Upper lobe of left lung (tissue), 6 donors: ENCODE measurements at places on chromosomes 7 and 10. TPM values are rescaled to one million over a fixed set of nuclear protein-coding genes. Genes with fewer than 3 reads are reported as not detected.

The PTPRZ1 gene
- 1.8 TPM for total RNA-seq

The SLC26A3 gene
- not detected for total RNA-seq

GRCh38 chr10:11299125-11299524, 281.5 kb downstream of the CELF2 start:
- H3K4me1 ChIP-seq, result no peaks in the 10 kb centered on the region
- no peaks in the 10 kb centered on the region for H3K27me3 ChIP-seq
- H3K27ac ChIP-seq, result no peak overlapping the region
- H3K36me3 ChIP-seq, result peaks cover 93% of the 10 kb centered on the region
- H3K4me3 ChIP-seq, result no peak overlapping the region

DNA sequence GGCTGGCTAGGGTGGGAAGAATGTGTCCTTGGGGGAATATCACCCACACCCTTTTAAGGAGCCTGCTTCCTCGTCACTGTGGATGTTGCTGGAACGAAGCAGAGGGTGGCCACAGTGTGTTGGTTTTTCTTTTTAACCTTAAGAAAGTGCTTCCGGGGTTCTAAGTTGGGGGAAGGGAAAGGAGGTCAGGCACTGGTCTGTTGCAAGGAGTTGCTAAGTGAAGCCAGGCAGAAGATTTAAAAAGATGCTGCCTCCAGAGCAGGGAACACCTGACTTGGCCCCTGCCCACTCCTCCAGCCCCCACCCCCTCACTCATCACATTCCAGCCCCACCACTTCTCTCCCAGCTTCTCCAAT, 213.1 kb downstream of the EMX2 start:
- H3K4me3 ChIP-seq, result no peak overlapping the region
- DNase-seq, result no peak
- H3K27me3 ChIP-seq, result no peaks in the 10 kb centered on the region
- no peaks in the 10 kb centered on the region for H3K4me1 ChIP-seq
- H3K27ac ChIP-seq, result no peak overlapping the region

- H3K27ac ChIP-seq, result no peak overlapping the region
- no peak for DNase-seq
- H3K4me1 ChIP-seq, result peaks cover 45% of the 10 kb centered on the region
- H3K27me3 ChIP-seq, result peaks cover 2% of the 10 kb centered on the region
- H3K4me3 ChIP-seq, result no peak overlapping the region
These were observed 3.7 kb downstream of the FLNC start for GRCh38 chr7:128833946-128834325.

DNA sequence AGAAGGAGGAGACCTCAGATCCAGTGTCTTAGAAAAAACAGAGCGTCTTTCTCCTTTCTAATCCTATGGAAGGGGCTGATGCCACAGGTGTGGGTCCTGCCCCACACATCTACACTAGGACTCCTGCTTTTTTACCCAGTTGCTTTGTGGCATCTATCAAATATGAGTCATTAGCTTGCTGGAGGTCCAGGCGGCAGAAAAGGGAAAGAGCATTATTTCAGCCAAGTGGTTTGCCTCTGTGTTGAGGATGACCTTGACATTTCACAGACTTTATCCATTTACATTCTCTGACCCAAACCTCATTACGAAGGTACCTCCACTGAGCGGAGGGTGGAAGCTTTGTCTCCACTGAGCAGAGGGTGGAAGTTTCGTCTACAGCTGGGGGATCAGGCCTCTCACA, 308.4 kb upstream of the KLF6 start:
- DNase-seq, result no peak
- H3K36me3 ChIP-seq, result no peaks in the 10 kb centered on the region
- H3K27ac ChIP-seq, result no peak overlapping the region
- no peak overlapping the region for H3K4me3 ChIP-seq

- no peak for DNase-seq
- no peaks in the 10 kb centered on the region for H3K4me1 ChIP-seq
- H3K27ac ChIP-seq, result no peak overlapping the region
- H3K4me3 ChIP-seq, result no peak overlapping the region
- H3K36me3 ChIP-seq, result no peaks in the 10 kb centered on the region
- H3K27me3 ChIP-seq, result no peaks in the 10 kb centered on the region
These were observed 586.4 kb upstream of the SEMA3D start for GRCh38 chr7:85773116-85773728.

The PTEN gene
- 132 TPM for total RNA-seq

DNA sequence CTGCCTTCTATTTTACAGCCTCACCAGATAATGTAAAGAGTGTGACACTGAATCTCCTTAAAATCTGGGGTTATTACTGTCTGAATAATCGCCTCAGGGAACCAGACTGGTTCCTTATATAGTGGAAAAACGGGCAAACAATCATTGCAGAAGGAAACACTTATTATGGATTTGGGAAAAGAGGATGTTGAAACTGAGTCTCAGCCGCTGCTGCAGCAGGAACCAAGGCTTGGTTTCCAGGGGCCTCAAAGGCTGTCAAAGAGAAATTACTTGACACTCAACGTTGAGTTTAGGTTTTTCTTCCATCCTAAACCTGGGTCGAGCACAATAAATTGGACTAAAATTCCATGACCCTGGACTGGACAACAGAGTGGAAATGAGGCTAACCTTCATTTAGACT, 103.8 kb upstream of the AHR start:
- no peaks in the 10 kb centered on the region for H3K36me3 ChIP-seq
- no peaks in the 10 kb centered on the region for H3K4me1 ChIP-seq
- H3K27ac ChIP-seq, result no peak overlapping the region
- H3K27me3 ChIP-seq, result no peaks in the 10 kb centered on the region
- no peak overlapping the region for H3K4me3 ChIP-seq

The SLC13A1 gene
- not detected for total RNA-seq

The OR6V1 gene
- total RNA-seq, result not detected

The TSPAN12 gene
- total RNA-seq, result 28.0 TPM

DNA sequence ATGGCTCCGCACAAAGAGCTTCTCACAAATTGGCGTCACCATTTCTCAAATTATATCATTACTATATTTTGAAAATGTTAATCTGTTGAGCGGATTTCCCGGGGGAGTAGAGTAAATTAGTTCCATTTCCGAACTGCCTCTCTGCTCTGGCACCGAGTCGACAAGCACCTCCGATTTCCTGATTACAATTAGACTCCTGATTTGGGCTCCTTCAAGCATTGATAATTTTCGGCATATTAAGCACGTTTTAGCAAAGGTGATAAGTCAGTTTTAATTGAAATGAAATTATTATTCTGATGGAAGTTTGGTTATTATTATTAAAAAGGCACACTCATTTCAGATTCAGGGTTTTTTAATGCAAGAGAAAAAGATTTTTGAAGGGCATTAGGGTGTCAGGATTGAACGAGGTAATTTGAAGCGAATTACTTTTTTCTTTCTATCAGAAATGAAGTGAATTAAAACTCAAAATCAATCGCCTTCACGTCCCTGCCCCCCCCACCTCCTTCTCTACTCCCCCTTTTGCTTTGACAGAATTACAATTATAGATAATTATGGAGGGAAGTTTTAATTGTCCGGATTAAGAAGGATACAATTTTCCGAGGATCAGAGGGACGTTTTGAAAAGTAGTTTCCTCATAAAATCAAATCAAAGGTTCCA, 4.0 kb upstream of the UNCX start:
- H3K27me3 ChIP-seq, result no peaks in the 10 kb centered on the region
- H3K4me3 ChIP-seq, result no peak overlapping the region
- DNase-seq, result no peak
- H3K36me3 ChIP-seq, result no peaks in the 10 kb centered on the region
- no peak overlapping the region for H3K27ac ChIP-seq

DNA sequence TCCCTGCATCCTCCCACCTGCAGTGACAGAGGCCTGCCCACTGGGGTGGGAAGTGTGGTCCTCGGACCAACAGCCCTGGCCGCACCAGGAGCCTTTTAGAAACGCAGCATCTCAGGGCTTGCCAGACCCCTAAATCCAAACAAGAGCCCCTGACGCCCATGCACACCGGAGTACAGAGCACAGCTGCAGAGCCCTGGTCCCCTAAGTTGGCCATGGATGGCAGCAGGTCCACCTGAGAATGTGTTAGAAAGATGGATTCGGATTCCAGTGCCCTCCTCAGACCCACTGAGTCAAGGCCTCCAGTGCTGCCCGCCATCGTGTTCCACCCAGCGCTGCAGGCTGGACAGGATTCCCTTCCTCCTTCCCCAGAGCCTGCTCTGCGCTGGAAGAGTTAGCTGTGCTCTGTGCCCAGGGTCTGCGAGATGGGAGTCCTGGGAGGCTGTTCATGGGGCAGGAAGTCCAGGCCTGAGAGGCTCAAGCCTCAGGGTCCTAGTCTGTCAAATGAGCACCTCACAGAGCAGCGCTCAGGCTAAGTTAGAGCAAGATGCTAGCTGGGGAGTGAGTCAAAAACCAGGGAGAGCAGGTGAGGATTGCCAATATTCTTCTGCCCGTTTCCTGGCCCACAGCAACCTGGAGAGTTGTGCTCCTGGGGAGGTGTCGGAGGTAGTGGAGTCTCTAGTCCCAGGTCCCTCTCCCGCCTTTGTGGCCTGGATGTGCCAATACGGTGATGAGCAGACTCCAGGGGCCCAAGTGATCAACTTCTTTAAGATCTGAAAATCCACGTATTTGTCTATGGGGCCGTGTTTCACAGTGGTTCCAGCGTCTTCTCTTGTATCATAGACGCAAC, 95.9 kb upstream of the GPR26 start:
- no peaks in the 10 kb centered on the region for H3K36me3 ChIP-seq
- H3K4me3 ChIP-seq, result no peak overlapping the region
- no peak for DNase-seq

DNA sequence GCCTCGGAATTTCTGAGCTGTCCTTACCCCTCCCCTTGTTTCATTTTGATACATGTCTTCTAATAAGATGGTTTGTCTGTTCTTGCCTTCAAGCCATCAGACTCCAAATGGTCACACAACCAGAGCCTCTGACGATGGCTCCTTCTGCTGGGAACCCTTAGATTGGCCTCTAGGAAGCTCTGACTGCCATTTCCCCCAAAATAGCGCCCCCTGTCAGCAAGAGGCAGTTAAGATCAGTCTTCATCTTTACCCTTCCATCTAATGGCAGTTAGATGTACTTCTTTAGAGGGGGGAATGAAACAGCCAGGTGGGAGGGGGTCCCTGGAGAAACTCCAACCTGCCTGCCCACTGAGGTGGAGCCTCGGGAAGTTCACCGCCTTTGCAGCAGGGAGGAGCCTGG, 85.8 kb upstream of the GPR22 start:
- no peak overlapping the region for H3K4me3 ChIP-seq
- DNase-seq, result no peak
- no peak overlapping the region for H3K27ac ChIP-seq
- no peaks in the 10 kb centered on the region for H3K27me3 ChIP-seq
- no peaks in the 10 kb centered on the region for H3K36me3 ChIP-seq

DNA sequence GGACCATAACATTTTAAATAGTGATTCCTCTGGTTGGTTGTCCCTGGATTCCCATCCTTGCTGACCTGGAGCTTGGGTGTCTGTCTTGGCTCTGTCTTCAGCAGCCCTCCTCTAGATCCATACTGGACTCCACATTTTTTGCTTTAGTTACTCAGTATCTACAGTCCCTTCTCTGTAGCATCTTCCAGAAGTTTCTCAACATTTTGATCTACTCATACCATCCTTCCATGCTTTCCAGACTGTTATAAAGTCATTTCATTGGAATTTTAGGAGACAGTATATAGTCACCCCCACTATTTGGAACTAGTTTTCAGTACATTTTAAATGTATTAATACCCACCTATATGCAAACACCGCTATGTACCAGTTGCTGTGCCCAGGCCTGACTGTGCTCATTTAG, 25.8 kb downstream of the APBB1IP start:
- DNase-seq, result no peak
- no peak overlapping the region for H3K4me3 ChIP-seq
- H3K4me1 ChIP-seq, result no peaks in the 10 kb centered on the region
- H3K27ac ChIP-seq, result no peak overlapping the region

GRCh38 chr7:84231157-84231556, 36.6 kb upstream of the SEMA3A start:
- no peak overlapping the region for H3K27ac ChIP-seq
- no peaks in the 10 kb centered on the region for H3K36me3 ChIP-seq
- H3K27me3 ChIP-seq, result no peaks in the 10 kb centered on the region

The BICC1 gene
- total RNA-seq, result 4.1 TPM

The PPP1R3A gene
- total RNA-seq, result not detected

- no peak overlapping the region for H3K4me3 ChIP-seq
- H3K27me3 ChIP-seq, result no peaks in the 10 kb centered on the region
- no peaks in the 10 kb centered on the region for H3K4me1 ChIP-seq
- DNase-seq, result no peak
- H3K36me3 ChIP-seq, result no peaks in the 10 kb centered on the region
- H3K27ac ChIP-seq, result no peak overlapping the region
These were observed 139.3 kb downstream of the PPP1R9A start for GRCh38 chr7:95046494-95047240.

DNA sequence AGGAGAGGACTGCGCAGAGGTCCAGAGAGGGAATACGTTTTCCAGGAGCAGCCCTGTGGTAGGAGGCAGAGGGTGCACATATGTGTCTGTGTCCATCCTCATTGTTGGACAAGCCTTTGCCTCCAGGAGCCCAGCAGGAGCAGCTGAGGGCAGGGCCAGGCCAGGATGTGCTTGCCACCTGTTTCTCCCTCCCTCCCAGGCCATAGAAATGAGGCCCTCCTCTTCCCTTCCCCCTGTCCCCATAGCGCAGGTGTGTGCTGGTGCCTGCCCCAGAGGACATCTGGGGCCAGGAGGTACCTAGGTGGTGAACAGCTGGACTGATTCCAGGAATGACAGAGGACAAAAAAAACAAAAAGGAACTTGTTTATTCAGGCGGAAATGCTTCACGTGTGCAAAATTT, 10.5 kb upstream of the CXCL12 start:
- no peak for DNase-seq
- no peaks in the 10 kb centered on the region for H3K36me3 ChIP-seq

The FAM25C gene
- not detected for total RNA-seq

The CPVL gene
- 15.7 TPM for total RNA-seq

The NUTM2A gene
- 0.79 TPM for total RNA-seq

DNA sequence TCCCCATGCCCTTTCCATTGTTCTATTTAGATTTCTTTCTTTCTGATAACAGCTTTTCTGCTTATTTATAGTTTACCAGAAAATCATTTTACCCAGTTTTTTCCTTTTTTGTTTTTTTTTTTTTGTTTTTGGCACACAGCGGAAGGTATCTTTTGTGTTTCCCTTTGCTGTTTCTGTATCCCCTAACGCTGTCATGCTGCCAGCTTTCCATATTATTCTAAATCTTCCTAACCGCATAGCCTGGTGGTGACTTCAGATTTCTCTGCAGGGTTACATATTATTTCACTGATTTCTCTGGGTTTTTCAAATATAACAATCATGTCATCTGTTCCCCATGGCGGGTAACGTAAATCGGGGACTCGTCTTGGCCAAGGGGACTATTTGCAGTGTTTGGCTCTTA, 4.0 kb upstream of the SLC29A4 start:
- no peak for DNase-seq
- no peak overlapping the region for H3K4me3 ChIP-seq
- no peaks in the 10 kb centered on the region for H3K36me3 ChIP-seq
- H3K27ac ChIP-seq, result no peak overlapping the region
- H3K4me1 ChIP-seq, result peaks cover 8% of the 10 kb centered on the region
- no peaks in the 10 kb centered on the region for H3K27me3 ChIP-seq
